ENCODE measurements at places on chromosomes 5 and 9. TPM values are rescaled to one million over a fixed set of nuclear protein-coding genes. Genes with fewer than 3 reads are reported as not detected.

Gene FBXL7
- 12.3 TPM for total RNA-seq

DNA sequence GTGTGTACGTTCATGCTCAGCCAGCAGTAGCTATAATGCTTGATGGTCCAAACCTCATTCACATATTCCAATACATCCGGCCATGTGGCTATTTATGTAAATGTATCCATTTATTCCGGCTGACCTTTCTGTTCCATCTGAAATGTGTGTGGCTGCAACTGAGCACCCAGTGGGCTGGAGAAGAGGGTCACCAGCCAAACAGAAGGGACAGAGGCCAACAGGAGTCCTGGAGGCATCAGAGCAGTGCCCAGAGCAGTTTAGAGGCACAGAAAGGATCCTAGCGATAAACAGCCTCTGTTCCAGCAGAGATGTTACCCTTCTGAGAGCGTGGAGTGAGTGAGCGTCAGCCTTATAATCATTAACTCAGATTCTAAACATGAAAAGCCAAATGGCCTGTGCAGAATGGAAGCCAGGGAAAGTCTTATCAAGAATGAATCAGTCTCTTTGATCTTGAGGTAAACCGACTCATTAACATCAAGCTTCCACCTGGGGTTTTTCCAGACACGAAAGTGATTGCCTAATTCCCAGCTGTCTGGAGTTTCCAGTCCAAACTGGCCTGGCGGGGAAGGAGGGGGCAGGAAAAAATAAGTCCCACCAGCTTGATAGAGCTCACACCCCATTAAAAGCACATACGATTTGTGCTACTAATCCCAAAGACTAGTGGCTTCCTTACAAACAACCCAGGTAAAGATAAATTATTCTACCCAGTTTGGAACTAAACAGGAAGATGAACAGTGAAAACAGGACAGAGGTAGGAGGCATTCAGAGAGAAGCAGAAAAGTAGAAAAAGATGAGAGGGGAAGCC, 55.7 kb downstream of the SUSD1 start:
- peak; percentile 61 for DNase-seq

Gene FGD3
- 55.4 TPM for total RNA-seq

DNA sequence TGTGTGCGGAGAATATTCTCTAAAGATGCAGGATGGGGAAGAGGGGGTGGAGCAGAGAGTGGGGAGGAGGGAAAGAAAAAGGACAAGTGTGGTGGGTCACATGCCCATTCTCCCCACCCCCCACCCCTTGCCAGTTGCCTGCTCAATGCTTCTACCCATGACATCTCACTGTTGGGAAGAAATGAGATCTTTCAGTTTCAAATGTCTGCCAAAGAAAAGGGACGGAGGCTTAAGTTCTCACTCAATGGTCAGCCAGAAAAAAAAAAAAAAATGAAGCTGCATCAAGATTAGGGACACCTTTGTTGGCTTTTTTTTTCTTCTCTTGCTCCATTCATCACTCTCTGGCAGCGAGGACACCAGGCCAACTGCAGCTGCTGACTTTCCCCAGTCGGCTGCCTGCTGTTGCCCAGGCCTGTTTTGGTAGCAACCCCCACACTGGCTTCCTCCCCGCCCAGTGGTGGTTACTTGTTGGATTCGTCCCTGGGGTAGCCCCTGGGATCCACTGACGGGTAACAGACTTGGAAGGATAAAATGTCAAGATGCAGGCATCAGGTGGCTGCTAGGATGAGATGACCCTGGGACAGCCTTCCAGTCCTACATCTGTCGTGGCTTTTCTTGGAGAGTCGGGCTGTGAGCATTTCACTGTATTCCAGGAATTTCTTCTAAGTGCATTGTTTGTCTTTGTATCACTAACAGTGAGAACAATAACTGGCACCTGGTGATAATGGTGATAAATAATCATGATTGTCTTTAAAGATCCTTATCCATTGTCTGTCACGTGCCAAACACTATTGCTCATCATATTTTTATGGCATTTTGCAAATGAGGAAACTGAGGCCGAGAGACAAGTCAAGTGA, 9.1 kb downstream of the WWC1 start:
- no peak for DNase-seq

Gene FAM78A
- total RNA-seq, result 3.3 TPM

DNA sequence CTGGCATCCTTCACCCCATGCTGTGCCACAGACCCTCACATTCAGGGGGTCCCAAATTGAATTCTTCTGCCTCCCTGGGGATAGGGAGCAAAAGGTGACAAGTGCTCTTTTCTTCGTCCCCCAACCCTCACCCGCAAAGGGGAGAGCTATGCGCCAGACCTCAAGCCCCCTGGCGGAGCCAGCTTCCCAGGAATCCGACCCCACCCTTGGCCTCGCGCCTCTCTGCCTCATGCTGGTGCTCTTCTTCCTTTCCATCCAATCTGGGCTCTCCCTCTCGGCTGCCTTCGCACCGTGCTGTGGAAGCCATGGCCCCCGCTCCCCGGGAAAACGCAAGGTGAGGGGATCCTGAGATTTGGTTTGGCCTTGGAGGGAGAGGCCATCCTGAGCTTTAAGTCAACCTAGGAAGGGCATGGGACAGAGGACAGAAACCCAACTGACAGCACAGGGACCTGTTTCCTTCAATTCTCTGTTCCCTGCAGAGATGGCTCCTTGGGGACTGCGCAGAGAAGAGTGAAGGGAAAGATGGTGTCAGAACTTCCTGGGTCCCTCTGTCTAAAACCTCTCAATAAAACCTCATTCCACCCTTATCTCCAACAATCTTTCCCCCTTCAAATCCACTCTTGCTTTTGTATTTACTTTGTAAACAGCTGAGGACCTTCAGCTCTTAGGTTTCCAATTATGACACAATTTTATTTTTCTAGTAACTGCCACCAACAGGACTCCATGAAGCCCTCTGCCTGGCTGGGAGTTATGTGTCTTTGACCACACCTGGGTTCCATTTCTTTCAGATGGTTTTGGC, 36.3 kb upstream of the CRB2 start:
- no peak for DNase-seq
